ENCODE measurements at places on chromosomes 3 and 15.

GRCh38 chr3:197298341-197298944 lies at the start of gene DLG1:
DLG1 (minus strand) TSS chr3:197298612; CDS start chr3:197297204, 1,408 bp downstream.
- peak; percentile 79 for DNase-seq

DNA sequence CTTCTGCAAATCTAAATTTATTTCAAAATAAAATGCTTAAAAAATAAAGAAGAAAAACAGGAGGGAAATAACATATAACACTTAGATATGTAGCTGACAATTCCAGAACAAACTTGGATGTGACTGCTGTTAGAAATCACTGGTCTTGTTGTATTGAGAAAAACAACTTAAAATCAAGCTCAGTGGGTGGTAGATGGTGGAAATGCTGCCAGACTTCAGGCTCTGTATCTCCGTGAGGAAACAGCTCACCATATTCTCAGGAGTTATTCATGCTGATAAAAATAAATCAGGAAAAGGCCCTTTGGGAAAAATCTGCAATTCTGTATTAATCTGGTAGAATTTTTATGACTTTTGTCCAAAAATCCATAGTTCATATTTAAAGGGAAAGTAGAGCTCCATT lies 477.6 kb downstream of the RAP2B start:
- DNase-seq, result no peak

- DNase-seq, result no peak
Observed at GRCh38 chr3:182450942-182451787, 342.1 kb upstream of the ATP11B start.

DNA sequence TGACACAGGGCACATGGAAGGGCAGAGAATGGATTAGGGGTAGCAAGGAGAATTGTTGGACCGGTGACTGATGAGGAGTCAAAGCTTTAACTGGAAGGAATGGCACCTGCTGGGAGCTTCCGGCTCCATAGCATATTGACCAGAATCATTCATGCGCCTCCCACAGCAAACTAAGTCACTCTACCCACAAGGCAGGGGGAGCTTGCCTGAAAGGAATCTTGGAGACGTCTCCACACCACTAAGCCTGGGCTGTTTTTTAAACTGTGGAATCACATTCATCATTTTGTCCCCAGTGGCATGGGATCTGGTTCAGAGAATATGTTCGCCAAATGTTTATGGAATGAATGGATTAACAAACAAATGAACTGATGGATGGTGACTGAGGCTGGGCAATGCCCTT lies 57.0 kb upstream of the ITGA11 start:
- no peak for DNase-seq

- DNase-seq, result peak; percentile 93
Observed at GRCh38 chr3:41682996-41683395, 278.9 kb downstream of the ULK4 start.

GRCh38 chr3:106167728-106168127 lies 298.9 kb upstream of the CBLB start:
- DNase-seq, result no peak

GRCh38 chr3:153820035-153820434 lies 301.2 kb upstream of the ARHGEF26 start:
- DNase-seq, result no peak

GRCh38 chr3:112355307-112355687 lies 22.3 kb downstream of the CD200 start:
- no peak for DNase-seq

DNA sequence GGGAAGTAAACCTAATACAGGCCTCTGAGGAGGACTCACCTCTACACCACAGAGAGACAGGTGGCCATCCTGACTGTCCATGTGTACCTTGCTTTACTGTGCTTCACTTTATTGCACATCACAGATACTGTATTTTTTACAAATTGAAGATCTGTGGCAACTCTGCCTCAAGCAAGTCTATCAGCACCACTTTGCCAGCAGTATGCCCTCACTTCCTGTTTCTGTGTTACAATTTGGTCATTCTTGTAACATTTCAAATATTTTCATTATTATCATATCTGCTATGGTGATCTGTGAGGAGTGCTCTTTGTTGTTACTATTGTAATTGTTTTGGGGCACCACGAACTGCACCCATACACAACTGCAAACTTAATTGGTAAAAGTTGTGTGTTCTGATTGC lies 78.0 kb downstream of the BBX start:
- no peak for DNase-seq

All from HFFc6 (cell line).